ENCODE measurements at places on chromosomes 13 and 19.

DNA sequence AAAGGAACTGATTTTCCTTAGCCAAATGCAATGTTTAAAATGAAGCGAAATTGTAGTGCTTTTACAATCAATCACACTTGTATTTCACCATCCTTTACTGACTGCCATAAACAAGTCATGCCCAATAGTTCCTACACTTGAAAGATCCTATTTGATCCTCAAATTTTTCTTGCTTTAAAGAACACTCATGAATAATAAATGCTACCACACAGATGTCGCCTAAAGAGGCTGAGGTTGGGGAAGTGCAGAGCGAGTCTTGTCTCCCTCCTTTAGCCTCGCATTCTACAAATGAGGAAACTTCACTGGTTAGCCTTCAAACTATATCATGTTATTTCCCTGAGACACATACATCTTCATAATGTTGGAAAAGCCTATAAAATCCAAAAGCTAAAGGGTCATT, 18.7 kb upstream of the AMER2 start:
- no peak for DNase-seq

GRCh38 chr13:89920461-89920860, 1427.0 kb upstream of the MIR17HG start:
- no peak for DNase-seq

GRCh38 chr13:77915686-77916085, 2.9 kb downstream of the EDNRB start:
- no peak for DNase-seq

GRCh38 chr19:53538378-53539109, 599 bp downstream of the ZNF331 start:
- no peak for DNase-seq

DNA sequence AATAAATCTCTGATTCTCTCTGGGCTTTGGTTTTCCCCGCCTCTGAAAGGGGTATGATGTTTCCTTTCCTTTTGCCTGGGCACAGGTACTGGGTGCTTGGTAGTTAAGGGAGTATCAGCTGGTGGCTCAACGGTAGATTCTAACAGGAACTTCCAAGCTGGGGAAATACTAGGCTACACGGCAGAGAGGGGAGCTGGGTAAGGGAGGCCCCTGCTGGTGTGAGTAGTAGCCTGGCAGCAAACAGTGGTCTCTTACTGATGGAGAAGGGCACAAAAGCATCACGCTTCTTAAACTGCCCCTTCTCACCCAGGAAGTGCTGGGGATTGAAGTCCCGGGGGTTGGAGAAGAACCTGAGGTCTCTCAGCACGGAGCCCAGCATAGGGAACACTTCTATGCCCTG, 26.9 kb upstream of the CYP2A7 start:
- no peak for DNase-seq

- DNase-seq: no peak
Measured at GRCh38 chr13:25798998-25799397, 252.8 kb downstream of the SHISA2 start.

DNA sequence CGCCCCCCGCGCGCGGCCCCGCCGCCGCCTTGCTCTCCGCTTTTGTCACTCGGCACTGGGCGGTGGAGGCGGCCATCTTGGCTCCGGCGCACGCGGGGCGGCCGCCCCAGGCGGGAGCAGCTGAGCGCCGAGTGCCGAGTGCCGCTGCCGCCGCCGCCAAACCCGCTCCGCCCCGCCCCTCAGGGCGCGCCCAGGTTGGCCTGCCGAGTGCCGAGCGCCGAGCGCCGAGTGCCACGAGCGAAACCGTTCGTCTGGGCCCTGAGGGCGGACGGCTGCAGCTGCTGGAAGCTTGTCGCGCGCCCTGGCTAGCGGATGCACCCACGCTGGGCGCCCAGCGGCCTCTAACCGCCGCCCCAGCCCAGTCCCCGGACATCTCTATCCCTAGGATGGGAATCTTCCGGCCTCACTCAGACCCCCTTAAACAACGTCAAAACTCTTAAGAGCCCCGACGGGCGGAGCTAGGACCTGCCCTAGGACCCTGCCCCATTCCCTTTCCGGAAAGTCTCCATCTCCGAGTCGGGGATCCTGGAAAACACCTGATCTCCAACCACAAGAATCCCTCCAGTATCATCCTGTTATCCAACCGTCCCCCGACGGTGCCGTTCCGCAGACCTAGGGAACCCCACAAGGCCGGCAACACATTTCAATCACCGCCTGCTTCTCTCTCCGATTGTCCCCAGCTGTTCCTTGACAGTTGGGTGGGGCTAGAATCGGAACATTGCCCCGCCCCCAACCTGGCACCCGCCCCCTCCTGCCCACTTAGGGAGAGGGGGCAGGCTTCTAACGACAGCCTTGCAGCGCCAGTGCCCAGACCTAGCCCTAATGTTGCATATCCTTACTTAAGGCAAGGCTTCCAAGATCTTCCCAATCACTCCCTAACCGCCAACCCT, 14.1 kb upstream of the AKAP8L start:
- DNase-seq: peak; percentile 78

DNA sequence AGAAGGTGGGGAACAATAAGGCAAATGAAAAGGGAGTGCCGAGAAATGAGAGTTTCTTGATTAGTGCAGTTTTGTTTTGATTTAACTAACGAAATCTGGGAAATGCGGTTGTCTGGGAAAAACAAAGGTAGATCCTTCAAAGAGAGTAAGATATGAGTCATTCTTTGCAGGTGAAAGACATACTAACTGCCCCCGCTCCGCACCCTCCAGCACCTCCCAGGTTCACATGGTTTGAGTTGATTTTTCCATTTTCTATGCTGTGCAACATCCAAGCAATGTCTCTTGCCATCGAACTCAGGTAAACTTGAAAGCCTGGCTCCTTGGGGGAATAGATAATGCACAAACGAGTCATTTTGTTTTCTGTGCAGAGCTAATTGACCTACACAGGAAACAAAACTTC, 84.1 kb upstream of the KLF12 start:
- DNase-seq: no peak

DNA sequence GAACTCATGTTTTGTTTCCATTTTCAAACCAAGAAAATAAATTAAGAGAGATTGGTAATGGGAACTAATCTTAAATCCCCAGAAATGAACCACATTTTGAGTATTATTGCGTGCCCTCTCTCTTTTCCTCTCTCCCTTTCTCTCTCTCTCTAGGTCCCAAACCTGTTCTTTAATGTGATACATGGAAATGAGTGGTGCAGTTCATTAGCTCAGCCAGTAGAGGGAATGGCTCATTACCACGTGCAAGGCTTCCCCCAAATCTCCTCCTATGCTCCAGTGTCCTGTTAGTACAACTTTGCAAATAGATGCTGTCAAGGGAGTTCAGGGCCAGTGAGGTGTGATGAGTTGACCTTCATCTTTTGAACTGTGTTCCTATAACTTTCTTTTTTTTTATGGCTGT, 178.4 kb downstream of the FGF9 start:
- DNase-seq: no peak

GRCh38 chr19:7773841-7774240, 10.8 kb downstream of the CLEC4M start:
- no peak for DNase-seq

Data from breast epithelium (tissue), 4 donors.